ENCODE measurements at places on chromosomes 11 and 22.

DNA sequence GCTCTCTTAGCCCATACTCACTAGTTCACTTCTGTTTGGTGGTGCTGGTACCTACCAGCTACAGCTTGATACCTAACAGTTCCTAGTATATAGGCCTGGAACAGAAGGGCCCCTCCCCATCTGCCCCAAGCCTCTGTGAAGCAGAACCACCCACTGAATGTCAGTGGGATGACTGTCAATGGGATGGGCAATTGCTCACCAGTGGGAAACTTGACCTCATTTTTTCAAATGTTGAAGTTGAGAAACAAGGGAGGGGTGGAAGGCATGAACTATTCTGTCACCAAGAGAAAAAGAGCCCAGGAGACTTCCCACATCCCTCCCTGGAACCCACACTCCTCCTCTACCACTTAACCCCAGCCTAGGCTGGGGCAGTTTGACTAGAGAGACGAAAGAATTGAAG, at the start of gene NLRP10:
Gene NLRP10 (minus strand): TSS at position 62 of the 400 bp plus-strand sequence. CDS start 1,952 bp downstream, outside the sequence.
- no peak for DNase-seq

GRCh38 chr22:30226192-30226832, 20.2 kb downstream of the LIF start:
- no peak for DNase-seq

GRCh38 chr11:127003260-127003981, 2.9 kb upstream of the KIRREL3 start:
- no peak for DNase-seq

DNA sequence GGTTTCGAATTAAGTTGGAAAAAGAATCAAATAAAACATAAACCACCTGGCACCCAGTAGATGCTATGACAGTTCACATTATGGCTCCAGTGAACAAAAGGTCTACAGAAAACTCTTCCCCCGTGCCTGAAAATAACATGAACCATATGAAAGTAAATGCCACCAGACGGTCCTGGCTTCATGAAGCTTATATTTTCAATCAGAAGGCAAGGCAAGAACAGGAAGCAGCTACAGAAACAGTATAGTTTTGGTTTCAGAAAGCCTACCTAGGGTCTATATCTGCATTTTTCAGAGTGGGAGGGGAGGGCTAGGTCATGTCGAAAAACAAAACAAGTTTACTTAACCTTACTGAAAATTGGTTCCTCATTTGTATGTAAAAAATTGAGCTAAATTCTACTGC, 9.8 kb downstream of the RAB30 start:
- DNase-seq: no peak

DNA sequence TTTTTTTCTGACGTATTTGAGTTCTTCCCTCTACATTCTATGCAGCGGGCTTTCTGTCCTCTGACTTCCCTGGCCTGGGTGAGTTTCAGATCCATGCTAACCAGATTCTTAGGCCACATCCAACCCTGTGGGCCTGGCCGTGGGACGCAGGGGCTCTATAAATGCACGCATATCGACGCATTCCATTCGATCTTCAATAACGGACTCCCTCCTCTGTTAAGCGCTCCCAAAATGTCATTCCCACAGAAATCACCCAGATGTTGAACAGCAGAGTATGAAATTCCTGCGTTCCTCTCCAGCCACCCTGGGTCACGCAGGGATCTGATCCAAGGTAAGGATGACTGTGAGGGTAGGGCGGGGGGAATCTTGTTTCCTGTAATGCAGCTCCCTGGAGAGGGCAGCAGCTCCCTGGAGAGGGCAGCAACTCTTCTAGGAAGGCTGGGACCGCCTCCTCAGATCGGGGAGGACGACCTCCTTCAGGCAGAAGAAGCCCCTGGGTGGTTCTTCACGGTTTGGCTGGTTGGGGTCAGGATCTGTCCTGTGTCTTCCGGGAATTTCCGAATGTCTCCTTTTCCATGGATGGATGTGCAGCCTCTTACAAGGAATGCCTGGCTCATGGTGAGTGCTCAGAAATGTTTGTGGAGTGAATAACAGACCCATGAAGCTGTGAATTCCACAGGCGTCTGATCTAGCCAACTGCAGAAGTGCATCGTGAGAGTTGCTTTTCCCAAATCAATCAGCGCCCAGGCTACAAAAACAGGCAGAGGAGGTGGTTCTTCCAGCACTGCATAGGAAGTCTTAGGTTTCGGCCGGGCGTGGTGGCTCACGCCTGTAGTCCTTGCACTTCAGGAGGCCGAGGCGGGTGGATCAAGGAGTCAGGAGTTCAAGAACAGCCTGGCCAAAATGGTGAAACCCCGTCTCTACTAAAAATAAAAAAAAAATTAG, 12.2 kb downstream of the MRGPRD start:
- DNase-seq: no peak

DNA sequence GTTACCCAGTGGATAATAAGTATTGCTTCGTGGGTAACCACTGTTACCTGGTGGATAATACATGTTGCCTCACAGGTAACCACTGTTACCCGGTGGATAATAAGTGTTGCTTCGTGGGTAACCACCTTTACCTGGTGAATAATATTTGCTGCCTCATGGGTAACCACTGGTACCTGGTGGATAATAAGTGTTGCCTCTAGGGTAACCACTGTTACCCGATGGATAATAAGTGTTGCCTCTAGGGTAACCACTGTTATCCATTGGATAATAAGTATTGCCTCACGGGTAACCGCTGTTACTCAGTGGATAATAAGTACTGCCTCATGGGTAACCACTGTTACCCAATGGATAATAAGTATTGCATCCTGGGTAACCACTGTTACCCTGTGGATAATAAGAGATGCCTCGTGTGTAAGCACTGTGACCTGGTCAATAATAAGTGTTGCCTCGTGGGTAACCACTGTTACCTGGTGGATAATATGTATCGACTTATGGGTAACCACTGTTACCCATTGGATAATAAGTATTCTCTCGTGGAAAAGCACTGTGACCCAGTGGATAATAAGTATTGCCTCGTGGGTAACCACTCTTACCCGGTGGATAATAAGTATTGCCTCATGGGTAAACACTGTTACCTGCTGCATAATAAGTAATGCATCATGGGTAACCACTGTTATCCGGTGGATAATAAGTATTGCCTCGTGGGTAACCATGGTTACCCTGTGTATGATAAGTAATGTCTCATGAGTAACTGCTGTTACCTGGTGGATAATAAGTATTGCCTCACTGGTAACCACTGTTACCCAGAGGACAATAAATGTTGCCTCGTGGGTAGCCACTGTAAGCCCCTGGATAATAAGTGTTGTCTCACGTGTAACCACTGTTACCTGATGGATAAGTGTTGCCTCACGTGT, 20.1 kb upstream of the NXPE4 start:
- DNase-seq: no peak

- DNase-seq: no peak
These were observed 25.2 kb downstream of the MUC6 start for GRCh38 chr11:1011320-1011698.

DNA sequence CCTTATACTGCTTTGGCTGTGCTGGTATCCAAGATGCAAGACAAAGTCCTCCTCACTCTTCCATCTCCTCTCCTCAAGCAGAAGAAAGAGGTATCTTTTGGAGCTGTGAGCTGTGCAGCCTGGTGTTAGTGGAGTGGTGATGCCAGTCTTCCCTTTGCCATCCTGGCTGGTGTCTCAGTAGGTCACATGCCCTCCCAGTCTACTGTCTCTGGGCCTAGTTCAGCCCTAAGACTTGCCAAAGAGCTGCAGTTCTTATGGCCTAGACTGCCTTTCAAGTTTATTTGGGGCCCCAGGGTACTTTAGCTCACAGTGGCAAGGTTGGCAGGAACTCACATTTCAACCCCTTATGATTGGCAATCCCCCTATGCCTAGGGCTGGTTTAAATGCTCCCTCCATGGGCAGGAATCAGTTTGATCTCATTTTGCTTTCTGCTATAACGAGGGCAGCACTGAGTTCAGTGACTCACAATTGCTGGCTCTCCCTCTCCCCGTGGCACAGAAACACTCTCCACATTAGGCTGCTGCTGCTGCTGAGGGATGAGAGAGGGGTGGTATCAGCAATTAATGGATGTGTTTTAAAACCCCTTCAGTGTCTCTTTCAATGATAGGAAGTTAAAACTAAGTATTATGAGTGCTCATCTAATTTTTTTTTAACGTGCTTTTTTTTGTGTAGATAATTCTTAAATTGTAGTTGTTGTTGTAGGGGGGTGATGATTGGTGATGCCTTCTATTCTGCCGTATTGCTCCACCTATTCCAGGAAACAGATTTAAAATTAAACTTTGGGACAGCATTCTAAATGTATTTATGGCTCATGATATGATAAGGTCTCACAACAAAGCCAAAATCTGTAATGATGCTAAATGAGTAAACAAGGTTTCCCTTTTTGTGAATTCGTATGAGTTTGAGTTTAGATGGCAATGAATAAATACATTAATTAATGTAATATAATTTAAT, 1295.0 kb downstream of the JRKL start:
- no peak for DNase-seq

DNA sequence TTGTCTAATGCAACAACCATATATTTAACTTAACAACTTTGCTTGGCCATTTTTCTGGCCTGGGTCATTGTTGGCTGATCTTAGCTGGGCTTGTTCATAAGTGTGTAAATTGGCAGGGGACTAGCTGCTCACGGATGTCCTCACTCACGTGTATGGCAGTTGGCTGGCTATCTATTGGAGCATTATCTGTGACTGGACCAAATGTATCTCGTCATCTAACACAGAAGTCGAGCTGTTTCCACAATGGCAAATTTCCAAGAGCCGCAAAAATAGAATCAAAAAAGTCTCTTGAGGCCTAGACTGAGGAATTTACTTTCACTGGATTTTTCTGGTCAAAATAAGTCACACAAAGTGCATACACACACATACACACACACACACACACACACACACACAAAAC, 893.3 kb downstream of the FAM181B start:
- no peak for DNase-seq

DNA sequence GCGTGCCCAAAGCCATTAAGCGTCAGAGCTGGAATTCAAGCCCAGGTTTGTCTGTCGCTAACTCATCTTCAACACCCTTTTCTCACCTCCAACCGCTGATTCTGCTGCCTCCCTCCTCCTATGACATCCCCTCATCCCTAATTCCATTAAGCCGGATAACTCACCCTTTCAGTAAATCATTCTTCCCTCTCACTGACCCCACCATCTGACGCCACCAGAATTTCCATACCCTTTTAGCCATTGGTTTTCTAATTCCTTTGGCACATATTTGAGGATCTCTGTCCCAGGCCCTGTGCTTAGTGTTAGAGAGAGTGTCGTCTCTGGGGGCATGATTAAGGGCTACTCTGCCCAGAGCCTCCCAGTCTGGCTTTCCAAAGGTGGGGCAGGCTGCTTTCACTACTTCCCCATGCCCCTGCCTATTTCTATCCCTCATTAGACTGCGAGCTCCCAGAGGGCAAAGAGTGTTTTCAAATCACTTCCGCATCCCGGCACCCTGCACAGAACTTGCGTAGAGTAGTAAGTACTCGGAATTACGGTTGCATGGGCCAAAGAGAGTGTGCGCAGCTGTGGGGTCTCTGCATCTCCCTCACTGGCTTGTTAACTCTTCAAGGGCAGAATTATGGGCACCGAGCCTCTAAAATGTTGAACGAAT, 3.9 kb downstream of the KLHL35 start:
- no peak for DNase-seq

DNA sequence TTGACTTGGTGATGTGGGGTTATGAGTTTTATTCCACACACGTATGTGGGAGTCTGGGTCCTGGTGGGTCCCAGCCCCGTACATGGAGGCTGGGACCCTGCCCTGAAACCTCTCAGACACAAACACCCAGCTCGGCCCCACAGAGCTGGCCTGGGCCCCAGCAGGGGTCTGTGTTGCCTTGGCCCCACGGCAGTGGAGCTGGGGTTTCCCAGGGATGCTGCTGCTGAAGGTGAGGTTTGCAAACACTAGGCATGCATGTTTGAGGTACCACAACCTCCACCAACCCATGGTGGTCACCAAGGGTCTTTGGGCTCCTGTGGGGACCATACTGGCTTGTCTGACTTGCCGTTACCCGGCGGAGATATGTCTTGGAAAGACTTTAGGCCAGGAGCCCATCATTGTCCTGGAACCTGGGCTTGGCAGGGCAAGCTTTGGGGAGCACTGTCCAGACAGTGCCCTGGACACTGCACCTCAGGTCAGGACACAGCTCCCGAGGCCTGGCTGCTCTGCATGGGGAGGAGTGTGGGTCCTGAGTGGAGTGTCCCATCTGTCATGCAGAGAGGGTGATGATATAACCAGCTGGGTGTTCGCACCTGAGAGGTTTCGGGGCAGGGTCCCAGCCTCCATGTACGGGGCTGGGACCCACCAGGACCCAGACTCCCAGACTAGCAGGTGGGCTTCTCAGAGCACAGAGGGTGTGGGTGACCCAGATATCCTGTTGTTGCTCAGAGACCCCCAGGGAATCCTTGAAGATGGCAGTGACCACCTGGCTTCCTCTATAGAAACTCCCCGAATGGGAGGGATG, 63.3 kb downstream of the KCNQ1 start:
- no peak for DNase-seq

DNA sequence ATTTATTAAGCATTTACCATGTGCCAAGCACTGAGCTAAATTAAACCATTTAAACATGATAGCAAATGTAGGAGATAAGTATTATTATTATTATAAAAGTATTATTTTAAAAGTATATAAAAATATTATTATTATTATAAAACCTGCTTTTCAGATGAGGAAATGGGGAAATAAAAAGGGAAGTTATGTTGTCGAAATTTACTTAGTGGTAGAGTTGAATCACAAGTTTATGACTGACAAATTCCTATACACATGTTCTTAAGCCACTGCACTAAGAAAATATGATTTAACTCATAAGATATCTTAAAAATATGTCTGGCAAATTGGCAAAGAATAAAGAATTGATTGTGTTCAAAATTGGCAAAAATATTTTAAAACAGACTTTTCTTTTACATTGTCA, 53.8 kb downstream of the CASP12 start:
- no peak for DNase-seq

DNA sequence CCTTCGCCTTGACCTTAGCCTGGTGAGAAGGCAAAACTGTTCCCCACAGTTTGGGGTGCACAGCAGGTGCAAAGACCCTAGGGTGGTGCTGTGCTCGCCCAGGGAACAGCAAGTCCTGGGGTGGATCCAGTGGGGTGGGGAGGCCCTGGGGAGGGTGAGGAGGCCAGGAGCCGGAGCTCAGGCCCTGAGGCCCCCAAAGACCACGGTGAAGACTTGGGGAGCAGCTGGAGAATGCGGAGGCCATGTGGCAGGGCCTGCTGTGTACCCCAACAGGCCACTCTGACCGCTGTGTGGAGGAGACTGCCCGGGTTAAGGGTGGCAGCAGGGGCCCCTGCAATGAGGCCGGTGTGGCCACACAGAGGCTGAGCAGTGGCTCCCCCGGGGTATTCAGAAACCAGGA, 101.1 kb upstream of the RTL6 start:
- DNase-seq: no peak

DNA sequence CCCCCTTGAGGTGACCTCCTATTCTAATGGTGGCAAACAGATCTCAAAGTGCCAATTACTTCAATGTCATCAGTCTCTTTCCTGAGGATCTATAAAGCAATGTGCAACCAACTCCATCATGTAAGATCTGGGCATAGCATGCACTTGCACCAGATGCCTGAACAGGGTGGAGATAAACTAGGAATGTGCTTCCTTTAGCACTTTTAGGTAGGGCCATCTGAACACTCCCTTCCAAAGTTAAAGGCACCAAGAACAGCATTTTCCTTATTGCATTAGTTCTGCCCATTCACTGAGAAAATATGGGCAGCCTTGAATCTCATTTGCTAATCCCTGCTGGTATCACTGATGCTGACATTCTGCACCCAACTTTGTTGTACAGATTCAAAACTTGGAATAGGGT, 112.0 kb downstream of the SGSM3 start:
- no peak for DNase-seq

All from stimulated activated CD8-positive, alpha-beta memory T cell treated with anti-CD3 and anti-CD28 coated beads, Interleukin-4, amount 100 ng/mL, for 4 hours (primary cell).